SJCRH30 (cell line): ENCODE measurements at places on chromosomes 6 and 20. TPM values are rescaled to one million over a fixed set of nuclear protein-coding genes. Genes with fewer than 3 reads are reported as not detected.

DNA sequence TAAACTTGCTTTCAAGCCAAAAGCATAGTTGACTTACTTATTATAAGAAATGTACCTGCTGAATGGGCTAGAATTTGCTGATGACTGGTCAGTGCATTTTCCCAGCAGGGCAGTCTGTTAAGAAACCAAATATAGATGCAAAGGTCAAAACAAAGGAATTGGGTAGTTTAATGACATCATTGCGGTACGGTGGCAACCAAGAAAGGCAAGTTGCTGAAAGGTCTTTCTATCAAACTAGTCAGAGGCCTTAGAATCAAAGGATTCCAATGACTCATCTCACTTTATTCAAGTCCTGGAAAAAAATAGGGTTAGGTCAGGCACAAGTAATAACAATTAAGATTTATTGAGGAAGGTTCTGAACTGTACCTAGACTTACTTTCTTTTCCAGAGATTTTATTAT is 76.4 kb downstream of the KIZ start:
- H3K4me3 ChIP-seq = no peak overlapping the region
- no peaks in the 10 kb centered on the region for H3K4me1 ChIP-seq
- no peak for DNase-seq
- no peaks in the 10 kb centered on the region for H3K36me3 ChIP-seq

DNA sequence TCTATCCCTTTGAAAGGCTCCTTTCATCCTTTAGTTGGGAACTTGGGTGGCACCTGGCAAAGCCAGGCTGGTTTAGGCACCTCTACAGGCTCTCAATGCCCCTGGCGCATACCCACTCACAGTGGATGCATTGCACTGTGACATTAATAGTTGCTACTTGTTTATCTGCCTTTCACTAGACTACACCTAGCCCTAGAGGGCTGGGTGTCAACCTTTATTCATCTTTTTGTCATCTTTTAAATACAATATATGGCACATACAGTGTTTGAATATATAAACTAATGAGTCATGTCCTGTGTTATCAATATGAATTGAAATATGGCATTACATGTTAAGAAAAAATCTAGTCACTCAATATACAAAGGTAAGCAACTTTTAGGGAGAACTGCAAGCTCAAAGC is 120.0 kb upstream of the BCLAF1 start:
- H3K27ac ChIP-seq = no peak overlapping the region
- no peak overlapping the region for H3K4me3 ChIP-seq
- no peak for DNase-seq
- H3K4me1 ChIP-seq = peaks cover 7% of the 10 kb centered on the region; the same call in 1 of the 2 replicates

DNA sequence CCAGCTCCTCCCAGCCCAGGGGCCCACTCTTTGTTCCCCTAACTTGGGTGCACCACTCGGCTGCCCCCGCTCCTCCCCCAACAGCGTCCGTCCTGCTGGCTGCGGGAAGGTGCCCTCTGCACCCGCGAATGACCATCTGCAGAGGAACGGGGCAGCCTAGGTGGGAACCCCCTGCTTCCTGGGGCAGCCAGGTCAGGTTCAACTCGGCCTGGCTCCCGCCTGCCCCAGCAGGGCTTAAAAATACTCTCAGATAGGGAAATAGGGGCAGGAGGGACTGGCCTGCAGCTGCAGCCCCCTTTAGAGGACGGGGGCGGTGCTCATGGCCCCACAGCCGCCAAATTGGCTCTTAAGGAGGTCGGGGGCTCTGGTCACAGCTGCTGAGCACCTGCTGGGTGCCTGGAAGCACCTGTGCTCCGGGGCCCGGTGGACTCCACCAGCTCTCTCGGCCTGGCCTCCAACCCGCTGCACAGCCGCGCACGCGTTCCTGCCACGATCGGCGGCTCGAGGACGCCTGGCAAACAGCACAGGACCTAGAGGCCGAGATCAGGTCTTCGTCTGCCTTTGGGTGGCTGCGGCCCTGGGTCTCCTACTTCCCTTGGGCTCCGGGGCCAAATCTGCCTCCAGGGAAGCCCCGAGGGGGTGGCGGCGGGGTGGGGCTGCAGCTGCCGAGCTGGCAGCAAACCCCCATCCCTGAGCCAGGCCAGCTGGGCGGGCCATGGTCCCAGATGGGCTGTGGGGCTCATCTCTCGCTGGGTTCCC is 700 bp upstream of the LAMA5 start:
- no peaks in the 10 kb centered on the region for H3K36me3 ChIP-seq
- no peak overlapping the region for H3K27ac ChIP-seq
- peak; percentile 88 for DNase-seq
- H3K4me1 ChIP-seq = peaks cover 69% of the 10 kb centered on the region
- H3K27me3 ChIP-seq = no peaks in the 10 kb centered on the region

GRCh38 chr20:61806995-61807394 is 258.7 kb downstream of the TAF4 start:
- H3K36me3 ChIP-seq = no peaks in the 10 kb centered on the region
- peaks cover 96% of the 10 kb centered on the region for H3K27me3 ChIP-seq
- no peak overlapping the region for H3K4me3 ChIP-seq
- H3K4me1 ChIP-seq = no peaks in the 10 kb centered on the region
- H3K27ac ChIP-seq = no peak overlapping the region
- no peak for DNase-seq

DNA sequence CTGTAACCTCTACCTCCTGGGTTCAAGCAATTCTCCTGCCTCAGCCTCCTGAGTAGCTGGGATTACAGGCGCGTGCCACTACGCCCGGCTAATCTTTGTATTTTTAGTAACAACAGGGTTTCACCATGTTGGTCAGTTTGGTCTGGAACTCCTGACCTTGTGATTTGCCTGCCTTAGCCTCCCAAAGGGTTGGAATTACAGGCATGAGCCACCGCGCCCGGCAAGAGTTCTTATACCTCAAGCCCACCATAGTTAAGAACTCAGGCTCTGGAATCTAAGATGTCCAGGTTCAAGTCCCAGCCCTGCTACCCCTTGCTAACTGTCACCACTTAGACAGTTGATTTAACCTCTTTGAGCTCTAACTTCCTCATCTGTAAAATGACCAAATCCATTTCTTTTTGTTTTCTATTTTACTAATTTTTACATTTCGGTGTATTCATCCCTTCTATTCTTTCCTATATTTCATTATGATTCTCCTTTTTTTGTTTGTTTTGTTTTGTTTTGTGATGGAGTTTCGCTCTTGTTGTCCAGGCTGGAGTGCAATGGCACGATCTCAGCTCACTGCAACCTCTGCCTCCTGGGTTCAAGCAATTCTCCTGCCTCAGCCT is 104.8 kb upstream of the ZNF217 start:
- no peak overlapping the region for H3K27ac ChIP-seq
- H3K4me1 ChIP-seq = no peaks in the 10 kb centered on the region
- DNase-seq = no peak
- no peaks in the 10 kb centered on the region for H3K27me3 ChIP-seq

- no peak overlapping the region for H3K4me3 ChIP-seq
- peaks cover 9% of the 10 kb centered on the region for H3K4me1 ChIP-seq
- no peak for DNase-seq
- no peaks in the 10 kb centered on the region for H3K36me3 ChIP-seq
These were observed 22.8 kb upstream of the EPM2A start for GRCh38 chr6:145758113-145758512.

- no peaks in the 10 kb centered on the region for H3K36me3 ChIP-seq
- DNase-seq = no peak
- no peaks in the 10 kb centered on the region for H3K4me1 ChIP-seq
- no peaks in the 10 kb centered on the region for H3K27me3 ChIP-seq
- no peak overlapping the region for H3K4me3 ChIP-seq
These were observed 184.7 kb upstream of the PREP start for GRCh38 chr6:105587349-105588122.

DNA sequence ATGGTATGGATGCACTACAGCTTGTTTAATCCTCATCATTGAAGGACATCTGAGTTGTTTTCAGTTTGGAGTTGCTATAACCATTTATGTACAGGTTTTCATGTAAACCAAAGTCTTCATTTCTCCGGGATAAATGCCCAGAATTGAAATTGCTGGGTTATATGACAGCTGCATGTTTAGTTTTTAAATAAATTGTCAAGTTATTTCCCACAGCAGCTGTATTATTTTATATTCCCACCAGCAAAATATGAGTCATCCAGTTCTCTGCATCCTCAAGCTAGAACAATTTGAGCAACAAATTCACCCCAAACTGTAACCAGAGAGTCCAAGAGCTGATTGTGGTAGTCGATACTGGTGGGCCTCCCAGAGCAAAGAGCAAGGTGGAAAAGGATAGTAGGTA is 161.0 kb upstream of the PRND start:
- no peak overlapping the region for H3K4me3 ChIP-seq
- H3K27me3 ChIP-seq = no peaks in the 10 kb centered on the region
- no peak for DNase-seq
- 0 out of 2 replicates have a peak, but pooled peaks cover 3% of the 10 kb centered on the region for H3K4me1 ChIP-seq
- H3K36me3 ChIP-seq = no peaks in the 10 kb centered on the region
- H3K27ac ChIP-seq = no peak overlapping the region

DNA sequence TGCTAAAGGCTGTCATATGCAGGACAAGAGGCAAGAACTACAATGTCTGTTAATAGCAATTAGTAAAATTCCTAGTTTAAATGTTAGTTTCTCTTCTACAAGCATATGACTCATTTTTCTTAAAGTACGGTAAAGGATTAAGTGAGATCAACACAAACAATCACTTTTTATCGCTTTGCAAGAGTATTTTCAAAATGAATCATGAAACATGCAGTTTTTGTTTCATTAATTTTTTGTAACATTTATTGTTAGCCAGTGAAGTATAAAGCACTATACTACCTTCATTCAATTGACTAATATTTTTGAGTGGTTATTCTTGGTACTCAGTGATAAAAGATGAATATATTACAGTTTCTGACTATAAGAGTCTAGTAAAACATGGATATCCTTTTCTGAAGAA is 138.6 kb downstream of the AHI1 start:
- H3K27ac ChIP-seq = no peak overlapping the region
- H3K4me1 ChIP-seq = no peaks in the 10 kb centered on the region
- H3K36me3 ChIP-seq = no peaks in the 10 kb centered on the region
- no peak overlapping the region for H3K4me3 ChIP-seq
- DNase-seq = no peak

DNA sequence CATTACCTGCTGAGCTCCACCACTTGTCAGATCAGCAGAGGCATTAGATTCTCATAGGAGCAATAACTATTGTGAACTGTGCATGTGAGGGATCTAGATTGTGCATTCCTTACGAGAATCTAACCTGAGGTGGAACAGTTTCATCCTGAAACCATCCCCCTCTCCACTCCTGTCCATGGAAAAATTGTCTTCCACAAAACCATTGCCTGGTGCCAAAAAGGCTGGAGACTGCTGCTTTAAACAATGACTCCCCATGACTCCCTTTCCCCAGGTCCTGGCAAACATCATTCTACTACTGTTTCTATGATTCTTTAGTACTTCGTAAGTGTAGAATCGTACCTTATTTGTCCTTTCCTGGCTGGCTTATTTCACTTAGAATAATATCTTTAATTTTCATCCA is 9.7 kb upstream of the DYNLRB1 start:
- no peaks in the 10 kb centered on the region for H3K27me3 ChIP-seq
- peaks cover 83% of the 10 kb centered on the region for H3K36me3 ChIP-seq
- H3K27ac ChIP-seq = no peak overlapping the region
- H3K4me1 ChIP-seq = no peaks in the 10 kb centered on the region

GRCh38 chr20:1872459-1873097 is 22.6 kb upstream of the SIRPA start:
- no peaks in the 10 kb centered on the region for H3K27me3 ChIP-seq
- no peaks in the 10 kb centered on the region for H3K36me3 ChIP-seq
- H3K4me3 ChIP-seq = no peak overlapping the region
- no peak overlapping the region for H3K27ac ChIP-seq

- DNase-seq = no peak
- H3K4me3 ChIP-seq = no peak overlapping the region
- H3K27ac ChIP-seq = no peak overlapping the region
These were observed 111.7 kb downstream of the TRERF1 start for GRCh38 chr6:42339991-42340401.

GRCh38 chr20:43941476-43942200 is 27.0 kb downstream of the TOX2 start:
- H3K4me3 ChIP-seq = no peak overlapping the region
- DNase-seq = no peak
- H3K4me1 ChIP-seq = peaks cover 15% of the 10 kb centered on the region
- no peaks in the 10 kb centered on the region for H3K27me3 ChIP-seq
- no peak overlapping the region for H3K27ac ChIP-seq
- no peaks in the 10 kb centered on the region for H3K36me3 ChIP-seq

GRCh38 chr6:10552270-10552810 is 31.2 kb downstream of the GCNT2 start:
- H3K4me1 ChIP-seq = no peaks in the 10 kb centered on the region
- no peak overlapping the region for H3K4me3 ChIP-seq
- no peaks in the 10 kb centered on the region for H3K36me3 ChIP-seq
- no peak for DNase-seq
- no peaks in the 10 kb centered on the region for H3K27me3 ChIP-seq

GRCh38 chr6:47083586-47084047 is 41.5 kb upstream of the ADGRF1 start:
- H3K4me1 ChIP-seq = peaks cover 11% of the 10 kb centered on the region
- no peak overlapping the region for H3K4me3 ChIP-seq
- H3K27me3 ChIP-seq = no peaks in the 10 kb centered on the region
- peak; percentile 67 for DNase-seq
- no peak overlapping the region for H3K27ac ChIP-seq
- no peaks in the 10 kb centered on the region for H3K36me3 ChIP-seq

DNA sequence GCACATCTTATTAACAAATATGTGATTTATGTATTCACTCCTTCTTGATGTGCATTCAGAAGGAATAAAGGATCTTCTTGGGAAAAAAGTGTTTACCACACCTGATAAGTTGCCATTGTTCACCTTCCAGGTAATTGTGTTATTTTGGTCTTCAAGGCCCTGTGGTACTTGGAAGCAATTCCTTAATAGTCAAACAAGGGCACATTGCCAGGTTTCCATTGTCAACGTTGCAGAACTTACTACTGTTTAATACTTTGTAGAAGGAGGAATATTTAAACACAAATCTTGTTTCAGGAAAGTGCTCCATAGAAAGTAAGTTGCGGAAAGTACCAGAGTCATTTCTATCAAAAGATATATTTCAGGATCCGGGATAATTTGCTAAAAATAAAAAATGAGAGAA is 129.5 kb upstream of the SGK1 start:
- no peak overlapping the region for H3K27ac ChIP-seq
- H3K4me3 ChIP-seq = no peak overlapping the region
- no peaks in the 10 kb centered on the region for H3K36me3 ChIP-seq
- no peak for DNase-seq
- H3K4me1 ChIP-seq = no peaks in the 10 kb centered on the region
- H3K27me3 ChIP-seq = no peaks in the 10 kb centered on the region; the same call in 1 of the 2 replicates

The MLN gene
- not detected in 2 replicates for total RNA-seq

The TRPC4AP gene
- total RNA-seq = 67.0 and 68.9 TPM in 2 replicates

The FILIP1 gene
- 0.08 TPM in 2 replicates for total RNA-seq

The C6orf132 gene
- total RNA-seq = not detected in 2 replicates

The DUSP15 gene
- 2.5 and 2.9 TPM in 2 replicates for total RNA-seq

The RSPO3 gene
- total RNA-seq = not detected in 2 replicates

The EPB41L1 gene
- total RNA-seq = 6.7 and 8.0 TPM in 2 replicates

The MARCKS gene
- 152 and 167 TPM in 2 replicates for total RNA-seq

The CST2 gene
- total RNA-seq = not detected in 2 replicates

The GINM1 gene
- 32.6 and 35.1 TPM in 2 replicates for total RNA-seq

The CTAGE9 gene
- not detected in 2 replicates for total RNA-seq

The MEP1A gene
- total RNA-seq = not detected in 2 replicates

The HAO1 gene
- not detected in 2 replicates for total RNA-seq

The MDFI gene
- total RNA-seq = 166 and 176 TPM in 2 replicates

The SCUBE3 gene
- 0.28 and 0.36 TPM in 2 replicates for total RNA-seq
